Omental fat pad (tissue), 4 donors: ENCODE measurements at places on chromosomes 7 and 10. TPM values are rescaled to one million over a fixed set of nuclear protein-coding genes. Genes with fewer than 3 reads are reported as not detected.

GRCh38 chr10:75187961-75188426, 22.6 kb upstream of the VDAC2 start:
- no peak for DNase-seq

DNA sequence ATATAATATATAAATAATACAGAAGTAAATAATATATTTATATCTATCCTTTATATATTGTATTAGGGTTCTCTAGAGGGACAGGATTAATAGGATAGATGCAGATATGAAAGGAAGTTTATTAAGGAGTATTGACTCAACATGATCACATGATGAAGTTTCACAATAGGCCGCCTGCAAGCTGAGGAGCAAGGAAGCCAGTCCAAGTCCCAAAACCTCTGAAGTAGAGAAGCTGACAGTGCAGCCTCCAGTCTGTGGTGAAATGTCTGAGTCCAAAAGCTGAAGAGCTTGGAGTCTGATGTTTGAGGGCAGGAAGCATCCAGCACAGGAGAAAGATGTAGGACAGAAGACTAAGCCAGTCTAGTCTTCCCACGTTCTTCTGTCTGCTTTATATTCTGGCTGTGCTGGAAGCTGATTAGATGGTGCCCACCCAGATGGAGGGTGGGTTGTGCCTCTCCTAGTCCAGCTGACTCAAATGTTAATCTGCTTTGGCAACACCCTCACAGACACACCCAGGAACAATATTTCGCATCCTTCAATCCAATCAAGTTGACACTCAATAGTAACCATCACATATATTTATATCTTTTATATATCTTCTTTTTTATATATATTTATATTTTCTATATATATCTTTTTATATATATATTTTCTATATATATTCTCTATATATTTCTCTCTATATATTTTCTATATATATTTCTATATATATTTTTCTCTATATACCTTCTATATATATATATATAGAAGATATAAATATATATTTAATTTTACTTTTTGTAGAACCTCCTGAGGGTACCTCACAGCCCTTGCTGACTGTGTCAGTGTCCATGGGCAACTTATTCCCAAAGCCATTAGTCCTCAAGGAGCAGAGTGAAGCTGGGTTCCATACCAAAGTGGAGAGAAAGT, 24.6 kb upstream of the AKR1B10 start:
- no peak for DNase-seq

GRCh38 chr10:70391654-70392053, 9.2 kb upstream of the LRRC20 start:
- DNase-seq = no peak

DNA sequence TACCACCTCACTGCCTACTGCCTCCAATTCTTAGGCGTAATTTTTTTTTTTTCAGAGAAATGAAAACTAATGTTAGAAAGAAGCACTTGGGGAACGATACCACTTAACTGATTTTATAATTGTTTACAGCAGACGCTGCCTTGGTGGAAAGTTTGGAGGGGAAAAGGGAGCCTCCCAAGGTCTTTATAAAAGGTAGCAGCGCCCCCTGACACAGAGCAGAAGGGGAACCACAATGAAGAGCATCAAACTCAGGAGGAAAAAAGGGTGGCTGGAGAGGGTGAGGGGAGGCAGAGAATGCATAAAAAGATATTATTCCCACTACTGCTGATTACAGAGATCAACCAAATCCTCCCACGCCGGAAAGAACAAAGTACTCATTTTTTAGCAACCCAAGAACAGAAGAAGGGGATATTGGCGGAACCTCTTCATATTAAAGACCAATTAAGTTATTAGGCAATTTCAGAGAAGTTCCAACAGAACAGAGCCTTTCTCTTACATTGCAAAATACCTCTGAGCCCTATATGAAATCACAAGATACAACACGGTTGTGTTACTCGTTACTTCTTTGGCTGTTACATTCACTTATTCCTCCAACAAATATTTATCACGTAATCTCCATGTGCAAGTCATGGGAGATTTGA, 135.8 kb downstream of the TEX36 start:
- DNase-seq = no peak

GRCh38 chr7:140263277-140263676, 86.5 kb upstream of the KDM7A start:
- DNase-seq = no peak

GRCh38 chr7:30681331-30681797, 892 bp downstream of the CRHR2 start:
- no peak for DNase-seq

- DNase-seq = no peak
Observed at GRCh38 chr7:127525866-127526480, 59.4 kb downstream of the GCC1 start.

DNA sequence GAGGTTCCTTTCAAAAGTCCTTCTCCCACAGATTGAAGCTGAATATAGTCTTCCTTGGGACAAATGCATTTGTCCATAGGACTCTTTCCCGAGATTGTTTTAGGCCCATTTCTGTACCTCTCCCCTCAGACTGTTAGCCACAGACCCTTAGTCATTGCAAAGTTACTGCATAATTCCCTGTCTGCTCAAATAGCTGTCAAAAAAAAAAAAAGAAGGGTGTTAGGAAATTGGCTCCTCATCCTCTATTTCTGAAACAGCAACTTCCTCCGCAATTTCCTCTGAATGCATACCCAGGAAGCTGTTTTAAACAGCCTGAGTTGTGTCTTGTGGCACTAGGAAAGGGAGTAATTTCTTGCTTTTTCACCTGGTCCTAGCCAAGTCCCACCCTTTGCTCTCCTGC, 5.4 kb downstream of the LRRC4 start:
- DNase-seq = no peak

GRCh38 chr10:78351809-78352208, 318.1 kb downstream of the RPS24 start:
- DNase-seq = no peak

DNA sequence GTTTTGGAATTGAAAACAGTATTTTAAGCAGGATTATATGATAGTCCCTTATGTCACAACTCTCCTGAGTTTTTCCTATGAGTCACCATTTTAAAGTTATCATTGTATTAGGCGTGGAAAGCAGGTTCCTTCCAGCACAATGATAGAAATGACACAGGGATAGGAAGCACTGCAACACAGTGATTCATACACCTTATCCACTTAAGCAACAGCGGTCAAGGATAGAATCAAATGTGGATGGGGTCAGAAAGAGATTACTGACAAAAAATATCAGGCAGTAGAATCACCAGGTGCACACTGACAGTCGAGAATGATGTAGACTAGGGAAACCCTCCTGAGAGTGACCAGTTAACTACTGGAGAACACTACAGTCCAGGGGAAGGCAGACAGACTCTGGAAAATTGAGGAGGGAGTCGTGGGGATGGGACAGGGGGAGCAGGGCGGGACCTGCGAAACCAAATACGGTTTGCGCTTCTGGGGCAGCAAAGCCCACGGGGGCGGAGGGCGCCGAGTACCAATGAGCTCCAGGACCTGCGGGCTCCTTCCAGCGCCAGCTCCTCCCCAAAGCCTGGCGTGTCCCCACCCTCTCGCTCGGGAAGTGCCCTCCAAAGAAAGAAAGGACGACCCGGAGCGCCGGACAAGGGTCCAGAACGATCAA, 479 bp downstream of the PNPLA8 start:
- DNase-seq = no peak

- DNase-seq = no peak
Observed at GRCh38 chr10:89119651-89120050, 87.5 kb downstream of the CH25H start.

DNA sequence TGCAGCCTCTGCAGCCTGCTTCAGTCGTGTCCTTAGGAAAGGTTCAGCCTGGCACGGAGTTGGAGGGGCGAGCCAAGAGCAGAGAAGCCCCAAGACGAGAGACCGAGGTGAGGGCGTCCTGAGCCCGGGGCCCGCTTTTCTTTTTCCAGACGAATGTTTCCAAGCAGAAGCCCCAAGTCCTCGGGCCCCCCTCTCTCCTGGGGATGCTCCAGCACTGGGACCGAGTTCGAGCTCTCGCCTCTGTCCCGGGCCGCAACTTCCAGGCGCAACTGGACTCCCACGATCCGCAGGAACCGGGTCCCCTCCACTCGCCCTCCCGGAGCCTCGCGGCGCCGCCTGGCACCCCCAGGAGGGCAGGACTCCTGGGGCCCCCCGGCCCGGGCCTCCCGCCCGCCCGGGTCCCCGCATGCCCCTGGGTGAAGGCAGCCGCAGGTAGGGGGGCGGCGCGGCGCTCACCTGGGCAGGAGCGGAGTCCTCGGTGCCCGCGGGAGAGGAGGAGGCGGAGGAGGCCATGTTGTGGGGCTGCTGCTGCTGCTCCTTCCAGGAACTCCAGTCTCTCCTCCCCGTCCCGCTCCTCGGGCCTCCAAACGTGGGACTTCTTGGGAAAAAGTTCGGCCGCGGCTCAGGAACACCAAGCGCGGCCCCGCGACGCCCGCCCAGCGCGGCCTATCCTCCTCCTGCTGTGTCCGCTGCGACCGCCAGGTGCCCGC, 45.3 kb upstream of the CDK1 start:
- DNase-seq = no peak

DNA sequence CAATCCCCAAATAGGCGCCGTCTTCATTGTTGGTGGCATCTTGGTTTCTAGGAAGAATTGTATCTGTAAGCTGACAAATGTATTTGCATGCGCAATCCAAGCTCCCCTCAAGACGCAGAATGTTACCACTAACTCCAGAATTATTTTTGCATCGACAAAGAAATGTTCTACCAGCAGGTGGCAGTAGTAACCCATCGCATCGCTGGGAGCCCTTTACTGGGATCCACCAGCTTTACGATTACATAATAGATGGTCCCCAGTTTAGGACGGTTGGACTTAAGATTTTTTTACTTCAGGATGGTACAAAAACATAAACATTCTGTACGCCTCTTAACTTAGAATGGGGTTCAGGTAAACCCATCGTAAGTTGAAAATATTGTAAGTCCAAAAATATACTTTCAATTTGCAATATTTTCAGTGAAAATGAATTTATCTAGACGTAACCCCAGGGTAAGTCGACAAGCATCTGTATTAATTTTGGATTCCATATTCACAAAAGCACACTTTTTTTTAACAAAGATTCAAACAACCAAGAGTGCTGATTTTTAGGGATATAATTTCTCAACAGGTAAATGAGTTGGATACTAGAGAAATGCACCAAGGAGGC, 114.0 kb upstream of the COBL start:
- no peak for DNase-seq

The SPDYE2B gene
- total RNA-seq = not detected

GRCh38 chr7:13524076-13524475, 465.4 kb downstream of the ETV1 start:
- no peak for DNase-seq

- no peak for DNase-seq
Observed at GRCh38 chr7:24290004-24290641, 6.1 kb downstream of the NPY start.

The OR2A1 gene
- not detected for total RNA-seq

- no peak for DNase-seq
Observed at GRCh38 chr10:16828114-16828568, 10.9 kb upstream of the RSU1 start.

The MET gene
- total RNA-seq = 24.9 TPM

The CCDC3 gene
- total RNA-seq = 77.8 TPM

DNA sequence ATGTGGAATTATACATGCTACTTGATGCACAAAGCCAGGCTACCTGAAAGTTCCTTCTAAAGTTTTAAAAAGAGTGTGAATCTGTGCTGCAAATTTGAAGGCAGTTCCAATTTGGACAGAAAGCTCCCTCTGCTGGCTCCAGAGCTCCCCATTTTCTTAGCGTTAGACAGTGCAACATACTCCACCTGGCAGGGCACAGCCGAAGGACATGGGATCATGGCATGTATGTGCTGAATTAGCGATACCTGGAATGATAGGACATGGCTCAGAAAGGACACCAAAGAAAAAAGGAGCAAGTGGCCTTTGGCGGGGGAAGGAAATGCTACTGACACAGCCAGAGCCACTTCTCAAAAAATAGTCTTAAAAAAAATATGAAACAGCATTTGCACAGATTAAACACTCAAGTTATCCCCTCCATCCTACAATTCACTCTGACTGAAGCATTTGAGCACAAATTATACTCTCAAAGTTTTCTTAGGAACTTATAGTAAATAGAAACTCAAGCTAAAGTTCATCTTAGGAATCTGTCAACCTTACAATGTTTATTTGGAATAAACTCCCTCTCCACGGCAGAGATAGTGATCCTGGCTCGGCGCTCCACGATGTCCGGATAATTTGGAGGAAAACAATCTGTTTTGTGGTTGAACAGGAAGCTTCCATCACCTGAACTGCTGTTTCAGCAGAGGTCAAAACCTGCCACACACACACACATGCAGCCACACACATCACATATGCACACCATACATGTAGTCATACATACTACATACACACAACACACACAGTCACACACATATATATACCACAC, 80.0 kb downstream of the C7orf25 start:
- no peak for DNase-seq

The NYAP1 gene
- 3.6 TPM for total RNA-seq

The ZNF22 gene
- total RNA-seq = 29.0 TPM

DNA sequence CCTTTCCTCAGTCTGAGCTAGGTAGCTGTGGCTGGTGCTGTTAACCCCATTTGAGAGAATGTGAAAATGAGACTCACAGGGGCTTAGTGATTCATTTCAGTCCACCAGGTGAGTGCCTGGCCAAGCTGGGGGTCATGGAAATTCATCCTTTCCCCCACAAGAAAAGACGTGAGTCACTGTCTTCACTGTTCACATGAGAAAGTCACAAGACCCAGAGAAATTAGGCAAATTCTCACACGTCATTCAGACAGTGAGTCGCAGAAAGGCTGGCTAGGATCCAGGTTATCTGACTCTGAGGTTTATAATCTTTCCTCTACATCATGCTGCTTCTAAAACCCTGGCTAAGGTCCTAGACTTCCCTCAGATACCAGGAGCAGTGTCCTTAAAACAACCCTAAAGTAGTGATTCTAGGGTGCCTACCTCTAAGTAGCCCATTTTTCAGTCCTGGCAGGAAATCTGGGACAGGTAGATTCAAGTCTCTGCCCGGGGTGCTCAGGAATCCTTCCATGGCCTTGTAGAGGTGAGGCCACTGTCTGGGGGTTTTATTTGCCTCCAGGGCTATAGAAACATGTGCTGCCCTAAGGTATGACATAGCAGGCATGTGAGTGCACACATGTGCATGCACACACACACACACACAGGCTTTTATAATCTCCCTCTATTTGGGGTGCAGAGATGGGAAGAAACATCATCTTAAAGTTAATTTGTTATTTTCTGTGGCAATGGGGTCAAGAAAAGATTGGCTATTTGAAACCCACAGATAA, 427.9 kb upstream of the CELF2 start:
- DNase-seq = no peak

The ZNF735 gene
- total RNA-seq = not detected

GRCh38 chr7:15972862-15973275, 286.4 kb upstream of the MEOX2 start:
- no peak for DNase-seq

The ECHS1 gene
- 197 TPM for total RNA-seq

The SAMD9L gene
- 18.0 TPM for total RNA-seq

- no peak for DNase-seq
Observed at GRCh38 chr10:128545216-128545615, 419.0 kb upstream of the MKI67 start.

GRCh38 chr10:66928776-66929175, 2.9 kb downstream of the LRRTM3 start:
- no peak for DNase-seq

GRCh38 chr10:119303886-119304285, 96.5 kb downstream of the GRK5 start:
- no peak for DNase-seq

- no peak for DNase-seq
Observed at GRCh38 chr10:24215603-24216002, 6.7 kb downstream of the KIAA1217 start.

- DNase-seq = no peak
Observed at GRCh38 chr10:6778992-6779701, 199.1 kb upstream of the PRKCQ start.

GRCh38 chr10:43137717-43138020, 576 bp upstream of the CSGALNACT2 start:
- DNase-seq = no peak
